Stimulated activated CD4-positive, alpha-beta T cell treated with anti-CD3 and anti-CD28 coated beads, Interleukin-12 subunit alpha, Interleukin-12 subunit beta, amount 100 ng/mL, for 24 hours (primary cell): ENCODE measurements at places on chromosomes 7 and 10.
A peak's percentile ranks its signal among the peaks of the same experiment; 100 is the strongest.

DNA sequence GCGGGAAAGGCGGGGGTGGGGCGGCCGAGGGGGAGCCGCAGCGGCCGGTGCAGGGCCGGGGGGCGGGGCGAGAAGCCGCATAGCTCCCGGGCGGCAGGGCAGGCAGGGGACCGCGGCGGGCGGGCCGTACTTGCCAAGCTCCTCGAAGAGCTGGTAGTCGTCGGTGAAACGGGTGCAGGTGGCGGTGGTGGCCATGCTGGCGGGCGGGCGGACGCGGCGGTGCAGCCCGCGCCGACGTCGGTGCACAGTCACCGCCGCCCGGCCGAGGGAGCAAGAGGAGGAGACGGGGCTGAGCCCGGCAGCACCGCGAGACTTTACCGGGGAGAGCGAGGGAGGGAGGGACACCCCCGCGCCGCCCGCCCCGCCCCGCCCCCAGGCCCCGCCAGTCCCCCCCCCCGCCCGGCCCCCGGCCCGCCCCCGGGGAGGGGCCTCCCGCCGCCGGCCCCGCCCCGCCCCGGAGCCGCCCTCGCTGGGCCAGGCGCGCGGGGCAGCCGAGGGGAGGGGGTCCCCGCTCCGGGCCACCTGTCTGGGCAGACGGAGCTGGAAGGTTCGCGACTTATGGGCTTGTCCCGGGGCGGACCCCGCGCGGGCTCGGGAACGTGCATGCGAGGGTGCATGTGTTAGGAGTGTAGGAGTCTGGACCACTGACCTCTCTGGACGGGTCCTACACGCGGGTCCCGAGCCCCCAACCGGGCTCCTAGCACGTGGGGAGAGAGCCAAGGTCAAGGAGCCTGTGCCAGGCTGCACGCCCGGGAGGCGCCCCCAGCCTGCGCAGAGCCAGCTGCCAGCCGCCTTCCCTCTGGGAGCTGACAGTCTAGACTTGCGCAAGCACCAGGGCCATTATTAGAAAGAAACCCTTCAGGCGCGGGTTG is at the start of gene CAMK2G:
TSS of gene CAMK2G (minus strand) at position 289 of the 872 bp plus-strand sequence. CDS start at position 195, 94 bp downstream.
- DNase-seq = peak; percentile 71

- DNase-seq = peak; percentile 2
Observed at GRCh38 chr10:80664071-80664680, 126.5 kb downstream of the SH2D4B start.

- no peak for DNase-seq
Observed at GRCh38 chr7:16785846-16786245, 19.0 kb downstream of the AGR2 start.

DNA sequence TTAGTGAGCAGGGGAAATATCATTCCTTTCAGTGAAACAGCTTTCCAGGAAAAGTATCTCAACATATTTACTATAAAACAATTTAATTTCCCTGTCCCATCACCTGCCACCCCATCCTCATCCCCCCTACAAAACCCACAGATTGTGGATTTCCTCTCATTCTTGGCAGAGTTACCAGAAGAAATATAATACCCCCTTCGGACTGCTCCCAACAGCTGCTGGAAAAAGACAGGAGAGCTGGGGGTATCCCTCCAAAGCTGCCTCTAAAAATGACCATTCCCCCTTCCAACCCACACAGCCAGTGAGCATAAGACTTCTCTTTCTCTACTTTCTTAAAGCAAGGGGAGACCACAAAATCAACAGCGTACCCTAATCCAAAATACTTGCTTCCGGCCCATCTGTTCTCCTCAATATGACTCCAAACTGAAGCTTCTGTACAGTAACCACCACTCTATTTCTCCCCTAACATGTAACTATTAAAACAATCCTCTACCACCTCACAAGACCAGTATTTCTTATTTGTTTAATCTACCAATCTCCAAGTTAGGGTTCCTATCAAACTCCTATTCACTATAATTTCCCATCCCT is 7.8 kb downstream of the FBXW4 start:
- no peak for DNase-seq

- no peak for DNase-seq
Observed at GRCh38 chr7:143906895-143907294, 4.9 kb upstream of the TCAF1 start.

GRCh38 chr10:21499701-21500577 is 25.5 kb downstream of the SKIDA1 start:
- DNase-seq = no peak
